Ecto neural progenitor cell (in vitro differentiated cells): ENCODE measurements at places on chromosomes 2 and 18.

GRCh38 chr2:856456-856855 lies 94.2 kb upstream of the SNTG2 start:
- DNase-seq: no peak

- no peak for DNase-seq
These were observed 764.9 kb downstream of the TMEM182 start for GRCh38 chr2:103526757-103527156.

GRCh38 chr2:25306777-25307368 lies 34.9 kb downstream of the DNMT3A start:
- DNase-seq: no peak

DNA sequence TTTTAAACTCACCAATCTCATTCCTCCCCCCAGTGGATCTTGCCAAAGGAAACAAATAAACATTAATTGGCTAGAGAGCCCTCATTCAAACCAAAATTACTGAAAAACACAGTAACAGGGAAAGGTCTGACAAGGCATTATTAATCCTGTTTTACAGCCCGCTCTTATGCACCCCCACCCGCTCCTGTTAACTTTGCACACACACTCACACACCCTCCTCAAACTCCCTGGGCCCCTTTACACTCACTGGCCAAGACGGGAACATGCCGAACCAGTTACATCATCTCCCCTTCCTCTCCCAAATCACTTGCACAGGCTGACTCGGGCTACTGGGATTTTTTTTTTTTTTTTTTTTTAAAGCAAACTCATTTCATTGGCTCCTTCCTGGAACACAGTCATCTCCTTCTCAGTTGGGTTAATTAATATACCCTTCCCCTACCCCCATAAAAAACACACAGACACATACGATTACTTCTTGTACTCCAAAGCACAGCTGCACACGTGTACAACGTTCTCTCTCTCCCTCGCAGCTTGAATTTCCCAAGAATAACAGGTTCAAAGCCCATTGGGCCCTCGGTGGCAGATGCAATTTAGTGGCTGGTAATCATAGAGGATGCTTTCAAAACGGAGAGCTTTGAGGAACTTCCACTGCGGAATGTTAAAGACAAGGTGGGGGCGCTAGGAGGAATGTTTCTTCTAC lies 31.8 kb downstream of the KLF7 start:
- DNase-seq: no peak

DNA sequence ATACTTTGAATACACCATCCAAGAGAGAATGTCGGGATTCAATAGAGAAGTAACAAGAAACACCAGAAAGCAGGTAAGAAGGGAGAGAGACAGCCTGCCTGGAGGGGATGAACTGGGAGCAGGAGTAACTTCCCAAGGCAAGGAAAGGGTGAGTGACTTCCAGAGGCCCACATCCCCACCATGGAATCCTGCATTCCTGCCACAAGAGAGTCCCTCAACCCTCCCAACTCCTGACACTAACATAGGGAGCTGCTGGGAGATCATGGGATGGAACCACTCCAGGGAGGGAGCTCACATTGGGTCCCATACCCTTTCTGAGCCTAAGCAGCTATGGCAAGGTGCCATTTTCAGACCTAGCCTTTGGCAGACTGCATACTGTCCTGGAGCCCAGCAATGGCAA lies 5.5 kb upstream of the TMEM163 start:
- DNase-seq: no peak

GRCh38 chr2:46574457-46575355 lies 95.3 kb downstream of the TMEM247 start:
- no peak for DNase-seq

DNA sequence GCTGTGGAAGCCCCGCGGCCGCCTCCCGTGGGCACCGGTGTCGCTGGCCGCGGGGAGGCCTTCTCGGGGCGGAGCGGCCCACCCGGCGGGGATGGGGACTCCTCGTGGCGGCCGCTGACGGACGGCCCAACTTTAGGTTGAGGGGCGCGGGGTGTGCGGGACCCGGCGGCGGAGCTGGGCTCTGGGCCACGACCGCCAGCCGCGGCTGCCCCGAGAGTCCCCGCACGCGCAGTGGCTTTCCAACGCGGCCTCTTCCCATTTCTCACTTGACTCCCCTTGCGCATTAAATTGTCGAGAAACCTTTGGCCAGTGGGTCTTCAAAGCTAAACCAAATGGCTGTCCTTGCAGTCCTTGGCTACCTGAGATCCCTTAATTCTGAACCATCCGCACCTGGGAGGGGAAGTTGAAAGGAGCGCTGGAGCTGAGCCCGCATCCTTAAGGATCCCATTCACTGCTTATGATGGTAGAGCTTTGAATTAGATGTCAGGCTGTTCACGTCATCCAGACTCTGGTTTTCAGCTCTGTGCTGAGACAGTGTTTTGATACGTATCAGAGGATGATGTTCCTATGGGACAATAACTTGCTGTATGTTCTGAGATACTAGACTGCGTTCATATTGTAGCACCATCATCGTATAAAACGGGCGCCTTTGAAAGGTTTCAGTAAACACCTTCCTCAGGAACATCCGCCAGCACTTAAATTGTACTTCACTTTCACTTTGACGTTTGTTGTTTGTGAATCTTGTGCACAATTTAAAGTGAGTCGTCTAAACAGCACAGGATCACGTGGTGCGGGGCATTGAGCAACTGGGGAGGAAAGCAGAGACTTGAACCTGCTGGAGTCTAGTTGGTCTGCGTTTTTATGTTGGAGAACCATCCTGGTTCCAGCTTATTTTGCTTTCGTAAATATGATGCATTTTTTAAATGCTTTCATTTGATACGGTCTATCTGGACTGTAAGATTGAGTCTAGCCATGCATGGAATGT lies 874 bp downstream of the CLIP4 start:
- no peak for DNase-seq

DNA sequence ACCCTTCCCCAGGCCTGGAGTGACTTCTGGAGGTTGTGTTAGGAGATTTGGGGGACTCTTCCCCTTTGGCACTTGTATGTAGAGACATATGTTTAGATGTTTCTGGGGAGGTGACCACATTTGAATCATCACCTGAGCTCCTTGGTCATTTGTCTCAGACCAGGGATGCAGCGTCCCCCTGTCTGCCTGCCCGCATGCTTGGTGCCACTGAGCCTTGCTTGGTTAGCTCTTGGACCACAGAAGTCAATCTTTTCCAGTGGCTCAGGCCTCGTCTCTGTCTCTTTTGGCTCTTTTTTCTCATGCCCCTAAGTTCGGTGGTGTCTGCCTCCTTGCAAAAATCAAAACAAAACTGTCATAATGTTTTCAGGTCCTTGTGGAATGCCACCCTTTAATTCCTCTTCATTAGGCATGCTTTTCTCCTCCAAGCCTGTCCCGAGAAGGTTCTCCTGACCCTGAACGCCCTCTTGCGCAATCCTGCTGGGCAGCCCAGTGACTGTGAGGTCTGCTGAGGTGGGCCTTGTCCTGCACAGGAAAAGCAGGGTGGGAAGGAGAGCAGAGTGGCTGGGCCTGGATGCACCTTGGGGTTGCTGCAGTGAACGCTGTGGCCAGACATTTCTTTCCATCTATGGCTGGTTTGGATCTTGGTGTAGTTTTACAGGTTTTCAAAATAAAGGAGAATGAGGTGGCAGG lies 24.9 kb downstream of the GLI2 start:
- no peak for DNase-seq

GRCh38 chr18:70431203-70431624 lies 142.4 kb downstream of the SOCS6 start:
- no peak for DNase-seq

DNA sequence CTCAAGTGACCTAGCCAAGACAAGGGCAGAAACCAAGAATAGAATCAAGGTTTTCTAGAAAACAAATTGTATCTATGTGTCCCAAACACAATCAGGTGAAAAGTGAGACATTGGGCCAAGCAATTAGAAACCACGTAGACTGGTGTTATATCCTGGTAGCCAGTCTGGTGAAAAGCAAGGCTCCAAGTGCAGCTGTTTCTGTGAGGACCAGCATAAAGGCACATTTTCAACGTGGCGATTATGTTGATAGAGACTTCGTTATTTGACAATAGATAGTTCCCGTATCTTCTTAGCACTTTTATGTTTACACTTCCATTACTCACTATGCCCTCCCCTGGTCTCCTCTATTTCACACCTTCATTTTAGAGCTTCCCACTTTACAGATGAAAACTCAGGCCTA lies 103.2 kb upstream of the ZFP36L2 start:
- DNase-seq: no peak

GRCh38 chr18:11020161-11020853 lies 129.1 kb downstream of the PIEZO2 start:
- DNase-seq: no peak

- DNase-seq: peak; percentile 26
These were observed 5.0 kb downstream of the ST8SIA5 start for GRCh38 chr18:46751882-46752281.

- no peak for DNase-seq
These were observed 7.3 kb downstream of the RBMS1 start for GRCh38 chr2:160486341-160486740.

DNA sequence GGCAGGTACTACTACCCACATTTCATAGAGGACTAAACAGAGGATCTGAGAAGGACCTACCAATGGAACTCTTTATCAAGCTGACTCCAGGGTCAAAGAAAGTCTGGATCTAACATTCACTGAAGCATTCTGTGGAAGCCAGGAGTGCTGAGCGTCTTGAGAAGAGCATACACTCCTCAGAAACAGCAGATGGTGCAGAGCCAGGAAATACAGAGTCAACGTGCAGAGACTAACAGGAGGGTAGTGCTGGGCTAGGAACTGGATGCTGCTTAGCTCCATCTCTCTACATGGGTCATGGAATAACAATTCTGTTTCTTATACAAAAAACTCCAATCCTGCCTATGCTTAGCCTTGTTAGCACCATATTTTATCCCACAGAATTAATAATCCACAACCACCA lies 5.5 kb upstream of the SERTAD2 start:
- DNase-seq: no peak

DNA sequence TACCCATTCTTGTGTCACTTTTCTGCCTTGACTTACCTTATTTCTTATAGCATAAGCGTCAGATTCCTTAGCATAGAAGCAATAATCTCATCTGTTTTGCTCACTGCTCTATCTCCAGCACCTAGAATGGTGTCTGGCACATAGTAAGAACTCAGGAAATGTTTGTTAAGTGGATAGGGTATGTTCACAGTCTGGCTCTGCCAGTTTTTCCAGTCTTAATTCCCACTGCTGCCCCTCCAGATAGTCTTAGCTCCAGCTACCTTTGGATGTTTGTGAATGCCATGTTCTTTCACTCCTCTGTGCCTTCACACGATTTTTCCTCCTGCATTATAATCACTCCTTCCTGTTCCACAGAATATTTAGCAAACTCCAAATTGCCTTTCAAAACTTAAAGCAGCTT lies 29.0 kb downstream of the DNAJC10 start:
- no peak for DNase-seq

DNA sequence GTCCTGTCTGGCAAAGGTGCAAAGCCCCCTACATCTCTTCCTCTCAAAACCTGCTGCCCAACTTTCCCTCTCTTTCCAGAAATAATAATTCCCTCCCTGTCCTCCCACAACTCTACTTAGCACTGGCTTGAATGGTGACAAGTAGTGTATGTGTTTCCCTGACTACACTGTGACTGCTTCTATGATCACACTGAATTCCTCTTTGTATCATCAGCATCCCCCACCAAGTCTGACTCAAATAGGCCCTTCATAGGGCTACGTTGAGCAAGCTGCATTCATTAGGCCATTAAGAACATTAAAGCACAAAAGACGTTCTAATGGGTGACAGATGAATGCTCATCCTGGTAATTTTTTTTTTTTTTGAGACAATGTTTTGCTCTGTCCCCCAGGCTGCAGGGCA lies 13.7 kb upstream of the ST3GAL5 start:
- no peak for DNase-seq

DNA sequence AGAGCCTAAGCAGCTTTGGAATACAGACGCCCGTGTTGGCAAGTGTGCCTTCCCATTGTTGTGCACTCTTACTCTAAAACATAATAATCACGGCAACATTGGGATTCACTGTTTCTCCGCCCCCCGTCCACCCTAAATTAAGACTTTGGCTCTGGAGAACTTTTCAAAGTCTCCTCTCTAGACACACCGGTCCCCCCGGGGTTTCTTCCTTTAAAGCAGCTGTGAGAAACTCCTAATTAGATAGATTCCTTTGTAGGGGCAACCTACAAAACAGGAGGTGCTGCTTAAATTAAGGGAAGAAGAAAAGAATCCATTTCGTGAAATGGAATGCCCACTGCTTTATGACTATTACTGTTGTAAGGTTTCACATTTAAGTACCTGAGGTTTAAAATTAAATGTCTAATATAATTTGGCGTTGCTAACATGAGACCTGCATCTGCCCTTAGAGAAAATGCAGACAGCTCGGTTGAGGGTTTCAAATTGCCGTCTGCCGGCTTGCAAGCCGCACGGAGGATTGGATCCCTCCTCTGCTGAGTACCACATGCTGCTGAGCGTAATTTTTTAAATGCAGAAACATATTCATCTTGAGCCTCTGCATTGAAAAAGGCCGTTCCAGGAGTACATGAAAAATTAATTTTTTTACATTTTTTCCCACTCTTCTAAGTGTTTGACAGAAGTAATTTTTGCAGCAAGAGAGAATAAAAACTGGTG lies 233.3 kb downstream of the GBX2 start:
- no peak for DNase-seq

- DNase-seq: no peak
These were observed 277.3 kb downstream of the PTPRM start for GRCh38 chr18:7844418-7844817.

GRCh38 chr18:11767935-11768334 lies 78.9 kb downstream of the GNAL start:
- no peak for DNase-seq

- no peak for DNase-seq
These were observed 529.4 kb downstream of the CCDC85A start for GRCh38 chr2:56713161-56713676.

GRCh38 chr2:2947406-2947805 lies 430.2 kb downstream of the EIPR1 start:
- no peak for DNase-seq

DNA sequence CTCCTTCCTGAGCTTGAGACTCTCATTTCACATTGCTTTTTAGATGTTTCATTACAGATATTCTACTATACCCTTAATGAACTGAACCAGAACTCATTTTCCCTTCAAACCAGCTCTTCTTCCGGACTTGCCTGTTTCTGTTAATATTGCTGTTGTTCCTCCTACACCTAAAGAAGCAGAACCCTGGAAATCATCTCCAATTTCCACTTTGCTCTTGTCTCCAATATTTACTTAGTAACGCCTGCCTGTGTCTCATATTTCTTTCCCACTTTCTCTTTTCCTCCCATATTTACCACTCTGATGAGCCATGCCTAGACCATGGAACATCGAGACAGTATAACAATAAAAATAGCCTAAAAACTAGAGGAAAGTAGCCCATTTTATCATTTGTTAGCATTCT lies 17.9 kb upstream of the GMCL1 start:
- no peak for DNase-seq

- DNase-seq: no peak
These were observed 121.3 kb downstream of the AGAP1 start for GRCh38 chr2:235614900-235615712.

GRCh38 chr2:16613539-16614011 lies 52.1 kb downstream of the CYRIA start:
- DNase-seq: no peak

- DNase-seq: no peak
These were observed 69.3 kb downstream of the KCNG2 start for GRCh38 chr18:79866889-79867574.

- DNase-seq: no peak
These were observed 329.4 kb downstream of the AGPS start for GRCh38 chr2:177721818-177722567.
